NCI-H2081 (cell line): ENCODE measurements at places on chromosomes 5 and 9.

GRCh38 chr9:79195879-79196278 is 375.9 kb upstream of the TLE4 start:
- no peak for DNase-seq

DNA sequence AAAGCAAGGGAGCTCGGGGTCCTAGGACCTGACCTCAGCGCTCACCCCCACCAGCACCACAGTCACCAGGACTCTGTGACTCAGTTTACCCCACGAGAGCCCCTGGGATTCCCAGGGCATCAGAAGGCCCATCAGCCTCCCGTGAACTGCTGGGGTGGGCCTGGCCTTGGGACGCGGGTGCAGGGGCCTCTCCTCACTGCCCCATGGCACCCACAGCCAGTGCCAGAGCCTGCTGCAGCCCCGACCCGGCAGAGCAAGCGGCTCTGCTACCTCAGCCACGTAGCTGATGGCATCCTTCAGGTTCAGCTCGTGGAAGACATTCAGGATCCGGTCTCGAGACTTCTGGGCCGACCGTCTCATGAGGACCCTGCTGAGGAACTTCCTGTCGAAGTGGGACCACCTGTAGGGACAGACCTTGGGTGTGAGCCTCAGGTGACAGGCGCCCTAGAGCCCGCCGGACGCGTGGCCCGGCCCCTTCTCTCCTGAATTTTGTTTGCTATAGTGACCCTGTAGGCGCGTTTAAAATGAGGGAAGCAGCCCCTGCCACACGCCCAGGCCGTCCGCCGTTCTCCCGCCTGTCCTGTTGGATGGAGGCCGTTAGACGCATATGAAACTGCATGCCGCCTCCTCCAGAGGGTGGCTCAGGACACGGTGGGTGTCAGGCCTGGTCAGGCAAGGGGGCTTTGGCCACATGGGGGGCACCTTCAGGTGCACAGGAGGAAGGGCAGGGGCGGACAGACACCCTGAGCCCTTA is 36.8 kb downstream of the EXOC3 start:
- no peak for DNase-seq

- no peak for DNase-seq
These were observed 22.0 kb downstream of the DDX31 start for GRCh38 chr9:132647806-132648205.

DNA sequence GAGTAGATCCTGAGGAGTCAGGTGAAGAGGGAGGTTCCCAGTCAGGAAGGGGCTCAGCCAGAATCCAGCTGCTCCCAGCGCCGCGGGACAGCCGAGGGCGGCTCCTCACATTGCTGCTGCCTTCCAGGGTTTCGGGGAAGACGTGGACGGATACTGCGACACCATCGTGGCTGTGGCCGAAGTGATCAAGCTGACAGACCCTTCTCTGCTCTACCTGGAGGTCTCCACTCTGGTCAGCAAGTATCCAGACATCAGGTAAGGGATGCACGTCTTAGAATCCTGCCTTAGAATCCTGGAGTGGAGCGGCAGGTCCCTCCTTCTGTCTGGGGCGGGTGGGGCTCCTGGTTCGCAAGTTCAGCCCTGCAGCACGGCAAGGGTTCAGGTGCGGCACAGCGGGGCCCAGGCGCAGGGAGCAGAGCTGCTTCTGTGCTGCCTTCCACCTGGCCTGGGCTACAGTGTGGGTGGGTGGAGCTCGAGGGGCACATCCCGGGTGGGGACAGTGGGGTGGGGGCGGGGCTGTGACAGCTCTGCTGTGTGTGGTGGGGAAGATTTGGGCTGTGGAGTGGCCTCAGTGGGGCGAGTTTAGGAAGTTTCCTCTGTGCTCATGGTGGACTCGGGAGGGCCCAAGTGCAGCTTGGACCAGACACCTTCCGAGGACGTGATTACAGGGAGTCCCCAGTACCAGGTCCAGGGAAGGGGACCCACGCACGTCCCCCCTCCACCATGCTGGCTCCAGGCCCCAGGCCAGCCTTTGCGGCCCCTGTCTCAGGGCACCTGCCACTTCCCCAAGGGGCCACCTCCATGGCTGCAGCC is 22.8 kb downstream of the EXOC3 start:
- DNase-seq = no peak

DNA sequence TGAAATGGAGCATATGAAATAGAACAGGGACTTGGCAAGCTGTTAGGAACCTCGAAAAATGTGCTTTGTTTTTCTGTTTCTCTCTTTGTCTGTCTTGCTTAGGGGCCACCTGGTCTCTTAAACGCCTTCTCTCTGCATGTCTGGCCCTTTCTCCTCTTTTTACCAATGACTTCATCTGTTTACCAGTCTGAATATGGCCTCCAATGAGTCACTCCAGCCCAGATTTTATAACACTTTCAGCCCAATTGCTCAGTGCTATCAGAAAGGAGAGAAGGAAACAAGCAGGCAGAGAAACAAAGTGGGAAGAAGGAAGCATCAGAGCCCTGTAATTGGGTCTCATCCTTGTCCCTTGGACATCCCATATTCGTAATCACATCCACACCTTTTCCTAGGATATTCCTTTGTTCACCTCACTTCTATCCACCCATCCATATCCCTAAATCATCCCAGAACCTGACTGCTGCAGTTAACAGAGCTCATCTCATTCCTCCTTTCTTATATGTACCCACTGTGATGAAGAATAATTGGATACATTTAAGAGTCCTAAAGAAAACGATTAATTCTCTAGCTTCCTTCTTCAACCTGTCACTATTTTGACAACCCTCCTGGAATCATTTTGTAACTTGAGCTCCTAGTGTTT is 151.8 kb upstream of the GPR151 start:
- no peak for DNase-seq

DNA sequence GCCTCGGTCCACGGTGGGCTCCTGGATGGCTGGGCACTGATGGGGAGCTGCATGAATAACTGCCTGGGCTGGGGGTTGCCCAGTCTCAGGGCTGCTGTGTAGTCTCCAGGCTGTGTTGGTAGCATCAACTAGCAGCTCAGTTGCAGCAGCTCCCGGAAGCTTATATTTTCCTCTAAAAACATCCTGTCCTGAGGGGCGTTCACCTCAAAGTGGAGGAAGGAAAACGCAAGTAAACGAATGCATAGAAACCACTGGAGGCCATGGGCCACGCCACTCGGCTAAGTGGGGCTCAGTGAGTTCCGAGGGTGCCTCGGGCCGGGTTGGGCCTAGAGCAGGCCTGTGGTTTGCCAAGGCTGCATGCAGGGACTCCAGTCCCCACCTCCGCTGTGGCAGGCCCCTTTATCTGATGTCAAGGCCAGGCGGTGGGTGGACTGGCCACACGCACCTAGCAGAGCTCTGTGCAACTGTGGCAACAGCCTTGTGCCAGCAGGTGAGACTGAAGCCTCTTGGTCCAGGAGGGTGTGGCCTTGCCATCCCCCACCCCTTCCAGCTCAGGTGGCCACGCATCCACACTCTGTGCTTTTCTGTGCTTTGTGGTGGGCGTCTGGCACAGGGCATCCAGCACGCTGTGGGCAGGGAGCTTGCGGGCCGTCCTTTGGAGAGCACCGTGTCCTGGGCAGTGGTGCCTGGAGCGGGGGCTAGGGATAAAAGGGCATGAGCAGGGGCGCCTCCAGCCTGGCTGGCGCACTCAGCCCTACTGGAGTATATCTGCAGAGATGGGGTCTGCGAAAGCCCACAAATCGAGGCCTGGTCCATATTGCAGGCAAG is 15.1 kb downstream of the TCF7 start:
- DNase-seq = no peak

GRCh38 chr5:14732991-14733390 is 68.5 kb downstream of the OTULIN start:
- no peak for DNase-seq

GRCh38 chr5:3326841-3327232 is 268.8 kb upstream of the IRX1 start:
- DNase-seq = no peak

- no peak for DNase-seq
These were observed 21.8 kb downstream of the MCTP1 start for GRCh38 chr5:95262933-95263660.

GRCh38 chr9:24413651-24414050 is 132.0 kb downstream of the IZUMO3 start:
- DNase-seq = no peak

- no peak for DNase-seq
These were observed 54.9 kb upstream of the SAP30L start for GRCh38 chr5:154390746-154391359.

- no peak for DNase-seq
These were observed 158.9 kb downstream of the HINT1 start for GRCh38 chr5:131005963-131006684.

DNA sequence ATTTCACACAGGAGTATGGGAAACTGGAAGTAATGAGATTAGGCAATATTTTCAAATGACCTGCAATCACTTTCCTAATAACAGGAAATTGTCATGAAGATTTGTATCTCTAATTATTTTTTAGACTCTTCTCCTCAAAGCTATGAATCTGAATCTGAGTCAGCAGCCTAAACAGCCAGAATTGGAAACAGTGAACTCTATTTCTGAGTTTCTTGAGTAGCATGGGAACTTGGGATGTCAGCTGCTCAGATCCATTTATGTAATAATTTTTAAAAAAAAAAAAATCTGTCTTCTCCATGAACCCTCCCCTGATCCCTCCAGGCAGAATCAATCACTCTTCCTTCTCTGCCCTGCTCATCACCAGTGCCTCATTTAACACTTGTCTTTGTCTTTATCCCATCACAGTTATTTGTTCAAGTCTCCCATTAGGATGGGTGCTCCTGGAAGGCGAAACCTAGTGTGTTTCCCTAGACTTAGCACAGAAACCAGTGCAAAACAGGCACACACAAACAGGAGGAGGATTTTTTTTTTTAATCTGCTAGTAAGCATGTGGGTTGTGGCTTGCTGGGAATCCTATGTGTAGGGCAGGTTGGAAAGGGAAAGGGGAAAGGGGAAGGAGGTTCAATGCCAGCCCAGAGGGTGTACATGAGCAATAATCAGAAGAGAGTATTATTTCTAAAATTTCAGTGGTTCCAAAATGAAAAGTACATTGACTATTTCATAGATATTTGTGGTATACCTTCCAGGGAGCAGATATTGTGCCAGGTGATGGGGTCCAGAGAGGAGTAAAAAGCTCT is 186.8 kb downstream of the TTLL11 start:
- no peak for DNase-seq

DNA sequence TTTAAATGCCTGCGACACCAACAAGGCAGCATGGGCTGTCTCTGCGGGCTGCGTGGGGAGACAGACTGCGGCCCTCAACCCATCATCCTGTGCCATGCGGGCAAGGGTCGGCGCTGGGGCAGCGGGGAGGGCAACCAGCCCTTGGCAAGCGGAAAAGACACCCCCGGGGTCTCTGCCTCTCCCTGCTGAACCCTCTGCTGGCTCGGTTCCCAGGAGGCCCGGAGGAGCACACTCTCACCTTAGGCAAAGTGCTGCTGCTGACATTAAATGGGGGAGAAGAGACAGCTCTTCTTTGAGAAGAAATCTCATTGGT is 129.6 kb upstream of the PPP1R26 start:
- no peak for DNase-seq

- no peak for DNase-seq
These were observed 9.4 kb downstream of the SKP2 start for GRCh38 chr5:36161361-36161760.

- DNase-seq = no peak
These were observed 41.7 kb upstream of the EFNA5 start for GRCh38 chr5:107712359-107712870.

- no peak for DNase-seq
These were observed 121.9 kb upstream of the GRHPR start for GRCh38 chr9:37300620-37301019.

- no peak for DNase-seq
These were observed 42.5 kb upstream of the GLRX start for GRCh38 chr5:95864944-95865504.

DNA sequence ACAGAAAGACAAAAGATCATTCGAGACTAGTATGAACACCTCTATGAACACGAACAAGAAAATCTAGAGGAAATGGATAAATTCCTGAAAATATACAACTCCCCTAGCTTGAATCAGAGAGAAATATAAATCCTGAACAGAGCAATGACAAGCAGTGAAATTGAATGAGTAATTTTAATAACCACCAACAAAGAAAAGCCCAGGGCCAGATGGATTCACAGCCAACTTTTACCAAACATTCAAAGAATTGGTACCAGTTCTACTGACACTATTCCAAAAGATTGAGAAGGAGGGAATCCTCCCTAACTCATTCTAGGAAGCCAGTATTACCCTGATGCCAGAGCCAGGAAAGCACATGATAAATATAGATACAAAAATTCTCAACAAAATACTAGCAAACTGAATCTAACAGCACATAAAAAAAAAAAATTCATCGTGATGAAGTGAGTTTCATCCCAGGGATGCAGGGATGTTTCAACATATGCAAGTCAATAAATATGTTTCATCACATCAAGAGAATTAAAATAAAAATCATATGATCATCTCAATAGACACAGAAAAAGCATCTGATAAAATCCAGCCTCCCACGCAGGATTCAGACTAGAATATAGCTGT is 25.2 kb upstream of the PTGER4 start:
- DNase-seq = no peak

DNA sequence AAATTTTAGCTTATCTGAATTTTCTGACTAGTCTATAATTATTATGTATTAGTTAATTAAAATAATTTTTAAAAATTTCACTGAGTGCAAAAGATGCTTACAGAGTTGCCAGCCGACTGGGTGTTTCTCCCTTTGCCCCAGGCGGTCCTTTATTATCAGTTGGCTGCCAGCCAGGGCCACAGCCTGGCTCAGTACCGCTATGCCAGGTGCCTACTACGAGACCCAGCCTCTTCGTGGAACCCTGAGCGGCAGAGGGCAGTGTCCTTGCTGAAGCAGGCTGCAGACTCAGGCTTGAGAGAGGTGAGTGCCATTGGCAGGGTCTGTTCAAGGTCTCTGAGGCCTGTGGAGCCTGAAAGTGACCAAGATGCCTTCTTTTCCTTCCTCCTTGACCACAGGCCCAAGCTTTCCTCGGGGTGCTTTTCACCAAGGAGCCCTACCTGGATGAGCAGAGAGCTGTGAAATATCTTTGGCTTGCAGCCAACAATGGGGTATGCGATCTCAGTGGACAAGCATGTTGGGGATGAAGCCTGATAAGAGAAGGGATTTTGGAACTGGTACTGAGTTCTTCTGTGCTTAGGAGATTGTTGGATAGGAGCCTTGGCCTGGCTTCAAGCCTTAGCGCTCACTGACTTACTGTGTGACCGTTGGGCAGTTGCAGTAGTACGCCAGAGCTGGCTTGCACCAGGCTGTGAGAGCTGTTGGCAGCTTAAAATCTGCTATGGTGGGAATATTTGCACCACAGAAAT is 10.6 kb downstream of the DELE1 start:
- peak; percentile 23 for DNase-seq

DNA sequence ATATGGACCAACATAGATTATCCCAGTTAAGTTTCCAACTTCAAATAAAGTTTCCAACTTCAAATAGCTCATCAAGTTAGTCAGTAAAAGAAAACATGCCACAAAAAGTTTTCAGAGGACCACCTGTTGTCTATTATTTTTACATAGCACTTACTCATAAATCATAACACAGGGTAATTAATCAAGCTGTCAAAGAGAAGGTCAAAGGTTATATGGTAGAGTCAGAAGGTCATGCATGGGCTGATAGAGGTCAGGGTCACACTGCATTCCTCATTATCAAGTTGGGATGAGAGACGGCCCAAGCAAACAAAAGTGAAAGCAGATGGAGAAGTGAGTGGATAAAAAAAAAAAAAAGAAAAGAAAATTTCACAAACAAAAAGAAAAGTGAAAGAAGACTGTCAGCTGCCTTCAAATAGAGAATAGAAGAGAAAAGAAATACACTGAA is 145.5 kb upstream of the POU5F2 start:
- no peak for DNase-seq

GRCh38 chr9:132671620-132672412 is 1.6 kb downstream of the GTF3C4 start:
- DNase-seq = no peak

GRCh38 chr9:98231770-98232478 is 23.5 kb downstream of the TBC1D2 start:
- DNase-seq = no peak

GRCh38 chr5:158060212-158060611 is 201.3 kb upstream of the CLINT1 start:
- no peak for DNase-seq
